Renal cortical epithelial cell (primary cell): ENCODE measurements at places on chromosomes 2 and 18.

DNA sequence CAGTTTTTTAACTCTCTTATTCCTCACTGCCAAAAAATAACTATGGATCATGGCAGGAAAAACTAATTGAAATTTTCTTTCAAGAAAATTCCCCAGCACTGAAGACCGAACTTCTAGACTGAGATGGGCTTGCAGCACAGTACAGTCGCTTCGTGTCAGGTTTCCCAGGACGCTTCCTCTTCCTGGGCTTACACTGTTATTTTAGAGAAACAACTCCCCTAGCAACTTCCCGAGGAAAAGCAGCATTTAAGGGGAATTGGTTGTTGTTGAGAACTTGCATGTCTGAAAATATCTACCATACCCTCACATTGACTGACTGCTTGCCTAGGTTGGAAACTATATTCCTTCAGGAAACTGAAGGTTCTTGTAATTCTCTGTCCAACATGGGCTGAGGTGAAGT lies 95.8 kb downstream of the NOL10 start:
- no peak for DNase-seq

- DNase-seq, result no peak
Measured at GRCh38 chr18:74825460-74825859, 227.8 kb downstream of the ZNF407 start.

GRCh38 chr2:196291426-196291825 lies 120.0 kb upstream of the STK17B start:
- DNase-seq, result no peak

DNA sequence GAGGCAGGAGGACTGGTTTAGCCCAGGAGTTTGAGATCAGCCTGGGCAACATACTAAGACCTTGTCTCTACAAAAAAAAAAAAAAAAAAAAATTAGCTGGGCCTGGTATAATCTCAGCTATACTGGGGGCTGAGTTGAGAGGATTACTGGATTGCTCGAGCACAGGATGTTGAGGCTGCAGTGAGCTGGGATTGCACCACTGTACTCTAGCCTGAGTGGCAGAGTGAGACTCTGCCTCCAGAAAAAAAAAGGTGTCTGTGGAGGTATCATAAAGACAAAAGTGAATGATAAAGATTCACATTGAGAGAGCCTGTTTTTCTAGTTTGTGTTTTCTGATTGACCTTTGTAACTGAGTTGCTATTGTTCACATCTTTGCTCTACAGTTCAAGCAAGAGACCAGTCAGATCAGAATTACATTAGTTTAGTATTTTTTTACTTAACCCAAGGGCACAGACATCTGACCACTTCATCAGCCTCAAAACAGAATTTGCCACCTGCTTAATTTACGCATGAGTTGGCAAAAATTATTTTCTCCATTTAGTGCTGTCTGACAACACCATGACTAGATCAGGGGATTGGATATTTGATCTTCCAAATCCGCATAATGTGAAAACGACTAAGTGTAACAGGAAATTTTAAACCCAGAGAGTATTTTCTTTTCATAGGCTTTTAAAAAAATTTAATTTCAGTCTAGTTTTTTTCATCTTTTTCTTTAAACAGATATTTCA lies 271.0 kb downstream of the TGIF1 start:
- peak; percentile 19 for DNase-seq

- DNase-seq, result peak; percentile 74
Measured at GRCh38 chr2:226758921-226759640, 40.5 kb downstream of the IRS1 start.

- DNase-seq, result no peak
Measured at GRCh38 chr18:37422116-37422515, 143.5 kb downstream of the CELF4 start.

- peak; percentile 31 for DNase-seq
Measured at GRCh38 chr18:32696376-32696775, 76.4 kb downstream of the KLHL14 start.
